ENCODE measurements at places on chromosomes 7 and 10. TPM values are rescaled to one million over a fixed set of nuclear protein-coding genes. Genes with fewer than 3 reads are reported as not detected.

The ZSCAN25 gene
- total RNA-seq = 12.3 TPM

The DRGX gene
- not detected for total RNA-seq

The PAPOLB gene
- not detected for total RNA-seq

The ARHGAP22 gene
- 3.2 TPM for total RNA-seq

The AEBP1 gene
- total RNA-seq = 321 TPM

The NCF1 gene
- total RNA-seq = not detected

The ANKRD30A gene
- total RNA-seq = not detected

The FAM237B gene
- not detected for total RNA-seq

The MBLAC1 gene
- 2.9 TPM for total RNA-seq

The SNX10 gene
- 5.2 TPM for total RNA-seq

Measured in vagina (tissue), 2 donors.